Calu3 (cell line): ENCODE measurements at places on chromosomes 7 and 10. TPM values are rescaled to one million over a fixed set of nuclear protein-coding genes. Genes with fewer than 3 reads are reported as not detected.
A peak's percentile ranks its signal among the peaks of the same experiment; 100 is the strongest.

DNA sequence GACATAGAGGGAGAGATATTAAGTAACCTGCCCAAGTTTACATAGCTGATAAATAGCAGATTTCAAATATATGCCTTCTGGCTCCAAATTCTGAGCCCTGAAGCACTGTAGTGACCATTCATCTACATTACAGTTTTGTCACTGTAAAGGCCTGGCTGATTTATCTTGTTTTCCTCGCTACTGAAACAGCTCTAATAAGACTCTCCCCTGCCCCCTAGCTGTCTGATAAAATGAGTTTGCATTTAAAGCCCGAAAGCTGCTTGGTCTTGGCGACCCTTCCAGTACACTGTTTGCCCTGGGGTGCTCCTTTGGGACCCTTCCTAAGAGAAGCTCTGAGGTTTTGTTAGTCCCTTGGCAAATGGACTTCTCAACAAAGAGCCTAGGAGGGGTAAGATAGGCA lies 59.7 kb upstream of the RAB11FIP2 start:
- DNase-seq = peak; percentile 15

Gene C10orf53
- not detected in 2 replicates for total RNA-seq

DNA sequence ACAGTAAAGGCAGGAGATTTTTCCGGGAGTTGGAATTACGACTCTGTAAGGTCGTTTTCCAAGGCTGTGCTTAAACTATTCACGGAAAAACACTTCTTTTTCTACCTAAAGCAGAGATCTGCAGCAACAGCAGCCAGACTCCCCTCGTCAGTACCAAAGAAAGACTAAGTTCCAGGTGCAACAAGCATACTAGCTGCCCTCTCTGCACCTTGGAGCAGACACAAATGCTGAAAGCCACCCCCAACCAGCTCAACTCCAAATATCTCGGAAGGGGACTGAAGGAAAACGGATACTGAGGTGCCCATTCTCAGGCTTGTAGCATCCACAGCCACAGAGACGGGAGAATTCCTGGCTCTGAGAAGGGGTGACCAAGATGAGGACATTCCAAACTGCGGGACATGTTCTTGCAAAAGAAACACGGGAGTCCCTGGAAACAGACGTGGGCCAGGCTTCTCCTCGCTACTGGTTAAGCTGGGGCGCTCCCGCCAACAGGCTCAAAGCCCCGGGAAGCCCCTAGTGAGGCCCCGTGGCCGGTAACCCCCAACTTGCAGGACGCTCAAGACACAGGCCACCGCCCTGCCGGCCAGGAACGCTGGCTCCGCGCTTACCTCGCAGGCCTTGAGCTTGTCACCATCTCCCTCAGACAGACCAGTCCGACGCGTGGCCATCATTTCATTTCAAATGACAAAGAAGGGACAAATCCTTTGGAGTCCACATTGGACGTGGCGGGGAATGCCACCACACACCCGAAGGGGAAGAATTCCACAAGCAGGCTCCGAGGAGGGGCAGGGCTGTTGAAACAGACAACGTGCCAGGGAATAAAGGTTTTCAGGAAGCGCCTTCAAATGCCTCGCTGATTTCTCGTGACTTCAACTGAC lies 2.2 kb downstream of the ARHGAP21 start:
- DNase-seq = peak; percentile 36

Gene TIMM23B
- total RNA-seq = 18.8 and 21.4 TPM in 2 replicates

DNA sequence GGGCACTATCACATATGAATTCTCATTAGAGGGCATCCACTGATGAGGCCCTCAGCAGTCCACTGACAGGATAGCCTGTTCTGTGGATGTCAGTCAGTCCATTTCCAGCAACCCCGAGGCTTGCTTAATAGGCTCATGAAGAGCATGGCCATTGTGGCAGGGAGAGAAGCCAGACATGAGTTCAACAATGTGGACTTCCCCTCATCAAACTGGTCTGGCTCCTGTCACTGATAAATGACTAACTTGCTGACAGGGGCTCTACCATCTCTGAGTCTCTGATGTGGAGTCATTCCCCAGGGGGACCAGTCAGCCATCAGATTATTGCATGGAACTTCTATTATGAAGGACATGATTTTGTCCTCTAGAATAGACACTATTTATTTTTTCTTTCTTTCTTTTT lies 19.8 kb upstream of the TRIL start:
- DNase-seq = no peak

- DNase-seq = no peak
Measured at GRCh38 chr7:55073051-55073511, 54.3 kb downstream of the EGFR start.

DNA sequence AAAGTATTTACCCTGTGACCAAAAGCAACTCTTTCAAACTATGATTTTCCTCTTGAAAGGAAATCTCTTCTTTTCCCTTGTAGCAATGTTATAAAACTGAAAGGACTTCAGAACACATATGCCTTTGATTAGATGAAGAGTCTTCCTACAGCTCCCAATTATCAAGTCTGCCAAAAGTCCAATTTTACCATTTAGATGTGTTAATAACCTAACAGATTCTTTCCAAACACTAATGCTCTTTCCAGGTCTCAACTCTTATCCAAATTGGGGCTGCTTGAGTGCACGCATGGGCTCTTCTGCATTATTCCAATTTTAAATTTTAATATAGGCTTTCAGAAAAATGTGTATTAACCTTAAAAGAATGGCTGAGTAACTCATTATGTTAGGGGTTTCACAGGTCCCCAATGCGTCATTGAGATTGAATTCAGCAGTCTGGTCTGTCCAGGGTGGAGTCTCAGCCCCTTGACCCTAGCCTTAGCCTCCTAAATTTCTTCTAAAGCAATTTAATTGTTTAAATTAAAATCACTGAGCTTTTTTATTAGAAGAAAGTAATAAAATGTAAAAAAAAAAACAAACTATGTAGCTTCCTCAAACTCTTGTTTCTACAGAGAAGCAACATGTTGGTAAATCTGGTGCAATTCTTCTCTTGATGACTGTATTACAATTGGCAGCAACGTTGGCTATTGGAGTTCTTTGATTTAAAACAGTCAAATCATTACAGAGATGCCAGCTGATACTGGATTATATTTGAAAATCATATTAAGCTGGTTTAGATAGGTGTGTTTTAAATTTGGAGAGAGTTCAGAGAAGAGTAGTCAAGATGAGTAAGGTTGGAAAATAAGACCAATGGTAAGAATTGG lies 170.4 kb downstream of the DKK1 start:
- DNase-seq = no peak

Gene HYAL4
- not detected in 2 replicates for total RNA-seq

DNA sequence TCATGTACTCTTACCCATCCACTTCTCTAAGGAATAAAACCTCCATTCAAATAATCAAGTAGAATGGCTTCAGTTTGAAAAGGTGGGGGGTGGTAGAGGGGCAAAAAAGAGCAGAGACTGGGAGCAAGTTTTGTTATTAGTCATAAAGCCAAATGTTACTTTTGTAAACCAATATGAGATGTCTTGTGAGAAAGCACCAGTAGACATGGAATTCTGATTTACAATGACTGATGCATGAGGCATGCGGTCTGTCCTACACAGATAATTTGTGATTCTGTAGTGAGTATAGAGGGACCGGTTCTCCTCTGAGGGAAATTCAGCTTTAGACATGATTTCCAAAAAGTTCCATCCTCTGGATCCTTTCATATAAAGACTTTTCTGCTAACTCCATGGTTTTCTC lies 12.9 kb upstream of the ABCA13 start:
- no peak for DNase-seq

Gene FGL2
- total RNA-seq = 0.14 TPM in 1 of 2 replicates, not detected in the other

- no peak for DNase-seq
Measured at GRCh38 chr7:73872056-73872908, 11.3 kb downstream of the TMEM270 start.

Gene CYP26C1
- 0.39 and 0.45 TPM in 2 replicates for total RNA-seq

DNA sequence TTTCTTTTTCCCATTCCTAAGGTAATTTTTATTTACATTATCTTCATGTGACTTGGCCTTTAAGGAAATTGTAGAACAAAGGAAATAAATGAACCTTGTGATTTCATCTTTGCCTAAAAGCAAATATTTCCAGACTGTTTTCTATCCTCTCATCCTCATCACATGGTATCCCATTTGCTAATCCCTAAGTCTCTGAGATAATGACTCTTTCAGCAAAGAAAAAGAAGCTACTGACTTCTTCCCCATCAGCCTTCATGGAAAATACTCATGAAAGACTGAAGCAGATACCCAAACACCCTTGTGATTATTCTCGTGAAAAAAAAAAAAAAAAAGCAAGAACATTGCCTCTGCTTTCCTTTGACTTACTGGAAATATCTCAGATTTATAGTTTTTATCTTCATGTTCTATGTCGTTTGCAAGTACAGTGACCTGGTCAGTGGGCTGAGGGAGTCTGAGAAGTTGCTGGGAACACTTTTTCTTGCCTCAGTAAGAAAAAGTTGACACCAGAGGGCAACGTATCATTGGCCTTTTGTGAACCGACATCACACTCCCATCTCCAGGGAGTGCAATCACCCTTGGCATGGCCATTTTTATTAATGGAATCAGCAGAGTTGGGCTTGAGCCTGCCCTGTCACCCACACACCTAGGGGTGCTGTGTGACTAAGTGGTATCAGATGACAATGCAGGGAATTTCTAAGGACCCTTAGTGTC lies 246.0 kb upstream of the KMT2E start:
- no peak for DNase-seq

DNA sequence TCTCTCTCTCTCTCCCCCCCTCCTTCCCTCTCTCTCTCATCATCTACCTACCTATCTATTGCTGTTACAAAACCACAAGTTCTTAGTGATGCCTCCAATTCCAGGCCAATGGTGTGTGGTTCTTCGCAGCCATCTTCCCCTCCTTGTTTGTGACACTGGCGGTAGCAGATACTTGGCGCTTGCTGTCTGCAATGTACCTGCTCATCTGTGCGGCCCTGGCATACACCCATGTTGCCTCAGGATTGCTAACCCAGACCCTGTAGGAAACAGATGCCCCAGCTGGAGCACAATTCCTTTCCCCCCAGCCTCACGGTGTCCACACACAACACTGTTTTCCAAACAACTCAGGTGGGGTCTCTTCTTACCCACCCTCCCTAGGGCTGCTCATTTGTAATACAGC lies 13.6 kb upstream of the DPYSL4 start:
- DNase-seq = no peak

- DNase-seq = no peak
Measured at GRCh38 chr7:128918016-128918665, 7.6 kb upstream of the KCP start.

GRCh38 chr10:126080879-126081411 lies 184.6 kb downstream of the FANK1 start:
- DNase-seq = no peak

DNA sequence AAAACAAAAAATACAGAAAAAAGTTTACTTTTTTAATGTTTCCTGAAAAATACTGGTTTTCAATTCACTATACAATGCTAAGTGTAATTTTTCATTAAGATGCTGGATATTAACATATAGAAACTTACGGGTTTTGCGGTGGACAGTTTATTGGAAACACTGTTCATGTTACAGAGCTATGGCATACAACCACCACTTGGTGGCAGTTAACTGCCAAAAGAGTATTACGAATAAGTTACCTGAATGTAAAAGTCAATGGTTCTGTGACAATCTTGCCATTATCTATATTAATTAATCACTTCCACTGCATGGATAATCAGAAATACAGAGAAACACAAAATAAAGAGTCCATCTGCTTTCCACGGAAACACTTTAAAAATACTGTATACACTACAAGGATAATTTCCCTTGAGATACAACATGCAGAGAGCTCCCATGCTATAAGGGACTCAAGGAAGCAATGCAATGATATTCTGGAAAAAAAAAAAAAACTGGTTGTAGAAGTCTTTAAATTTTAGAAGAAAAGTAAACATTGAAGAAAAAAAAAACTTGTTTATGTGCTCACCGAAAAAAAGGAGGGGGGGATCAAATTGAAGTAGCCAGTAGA lies 97.0 kb downstream of the TPK1 start:
- DNase-seq = peak; percentile 5

Gene RBP3
- total RNA-seq = not detected in 2 replicates

- DNase-seq = no peak
Measured at GRCh38 chr10:59885430-59886134, 20.8 kb downstream of the CCDC6 start.

GRCh38 chr10:341081-341740 lies 206.0 kb downstream of the ZMYND11 start:
- DNase-seq = no peak

- no peak for DNase-seq
Measured at GRCh38 chr10:78805176-78805575, 263.6 kb upstream of the ZMIZ1 start.

- no peak for DNase-seq
Measured at GRCh38 chr7:50676740-50677637, 105.7 kb downstream of the GRB10 start.

Gene CYP2C19
- 3.6 and 4.5 TPM in 2 replicates for total RNA-seq

GRCh38 chr10:24871011-24871935 lies 81.1 kb downstream of the PRTFDC1 start:
- DNase-seq = no peak

Gene TRPV5
- total RNA-seq = not detected in 2 replicates

DNA sequence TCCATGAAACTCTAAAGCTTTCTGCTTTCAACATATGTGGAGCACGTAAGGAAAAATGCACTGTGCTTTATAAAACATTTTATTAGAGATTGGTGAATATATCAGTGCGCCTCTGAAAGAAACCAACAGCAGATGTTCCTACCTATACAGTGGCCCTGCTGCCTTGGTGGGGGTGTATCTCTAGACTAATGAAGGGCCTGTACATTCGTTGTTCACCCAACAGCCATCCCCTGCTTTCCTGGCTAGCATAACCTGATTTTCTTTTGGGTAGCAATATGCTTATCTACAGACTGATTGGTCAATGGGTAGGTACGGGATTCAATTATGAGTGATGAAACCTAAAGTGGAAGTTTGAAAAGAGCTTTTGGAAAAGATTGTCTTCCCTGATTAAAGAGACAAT lies 119.7 kb upstream of the FAM133B start:
- DNase-seq = no peak

Gene RADIL
- 0.83 and 1.8 TPM in 2 replicates for total RNA-seq

Gene SPDYE16
- not detected in 2 replicates for total RNA-seq

GRCh38 chr7:36153571-36154097 lies 580 bp downstream of the EEPD1 start:
- DNase-seq = peak; percentile 49

GRCh38 chr7:45067582-45067981 lies 21.2 kb downstream of the NACAD start:
- no peak for DNase-seq

DNA sequence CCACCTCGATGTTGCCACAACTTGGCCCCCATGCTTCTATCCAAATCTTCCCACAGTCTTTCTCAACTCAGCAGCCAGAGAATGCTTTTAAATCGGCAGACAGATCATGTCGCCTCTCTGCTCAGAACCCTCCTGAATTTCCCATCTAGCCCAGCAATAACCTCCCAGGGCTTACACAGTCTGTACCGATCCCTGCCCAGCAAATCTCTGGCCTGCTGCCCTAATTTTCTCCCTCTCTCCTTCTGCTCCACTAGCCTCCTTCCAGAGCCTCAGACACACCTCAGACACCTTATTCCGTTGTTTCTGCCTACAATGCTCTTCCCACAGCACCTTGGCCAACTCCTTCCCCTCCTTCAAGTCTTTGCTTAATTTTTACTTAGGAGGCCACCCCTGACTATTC lies 32.3 kb downstream of the MDH2 start:
- DNase-seq = no peak

- no peak for DNase-seq
Measured at GRCh38 chr7:47501406-47501805, 80.5 kb downstream of the TNS3 start.

Gene ASIC3
- total RNA-seq = 11.7 and 13.6 TPM in 2 replicates

GRCh38 chr10:12380999-12381398 lies 31.7 kb downstream of the CAMK1D start:
- DNase-seq = no peak

- no peak for DNase-seq
Measured at GRCh38 chr7:38373155-38373554, 99.7 kb upstream of the TARP start.

- DNase-seq = peak; percentile 39
Measured at GRCh38 chr10:67790534-67791408, 47.2 kb downstream of the DNAJC12 start.

Gene ASB15
- total RNA-seq = not detected in 2 replicates
